Activated T-helper 1 cell treated with Interleukin-2 at 50 U/mL for 16 hours (primary cell): ENCODE measurements at places on chromosomes 5 and 9.

- no peak for DNase-seq
Observed at GRCh38 chr9:91920630-91921350, 29.2 kb downstream of the ROR2 start.

DNA sequence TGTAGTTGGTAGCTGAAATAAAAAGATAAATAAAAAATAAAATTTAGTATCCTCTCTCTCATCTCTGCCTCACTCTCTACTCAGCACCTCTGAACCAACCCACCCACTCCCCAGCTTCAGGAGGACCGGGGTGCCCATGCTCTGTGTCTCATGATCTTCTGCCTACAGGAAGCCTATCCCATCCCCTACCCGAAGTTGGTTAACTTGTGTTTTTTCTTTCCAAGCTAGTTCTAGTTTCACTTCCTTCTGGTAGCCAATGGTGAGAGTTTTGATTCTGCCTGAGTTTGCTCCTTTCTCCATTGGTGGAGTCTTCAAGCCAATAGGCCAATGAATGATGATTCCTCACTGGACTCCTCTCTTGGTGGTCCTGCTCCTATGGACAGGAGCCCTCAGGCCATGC, 32.1 kb downstream of the SNX24 start:
- no peak for DNase-seq

DNA sequence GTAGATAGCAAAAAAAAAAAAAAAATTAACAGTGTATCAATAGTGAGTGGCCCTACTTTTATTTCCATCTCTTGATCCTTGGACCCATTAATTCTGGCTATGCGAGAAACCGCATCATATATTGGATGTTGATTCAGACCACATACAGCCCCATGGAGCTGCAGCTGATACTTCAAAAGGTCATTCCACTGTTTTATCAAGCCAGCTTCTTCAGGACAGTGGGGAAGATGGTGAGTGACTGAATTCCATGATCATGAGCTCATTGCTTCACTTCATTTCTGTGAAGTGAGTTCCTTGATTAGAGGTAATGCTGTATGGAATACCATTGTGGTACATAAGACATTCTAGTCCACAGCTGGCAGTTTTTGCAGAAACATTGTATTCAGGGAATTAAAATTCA, 222.9 kb upstream of the MEF2C start:
- no peak for DNase-seq

GRCh38 chr9:37025071-37025822, 8.8 kb downstream of the PAX5 start:
- DNase-seq: no peak

DNA sequence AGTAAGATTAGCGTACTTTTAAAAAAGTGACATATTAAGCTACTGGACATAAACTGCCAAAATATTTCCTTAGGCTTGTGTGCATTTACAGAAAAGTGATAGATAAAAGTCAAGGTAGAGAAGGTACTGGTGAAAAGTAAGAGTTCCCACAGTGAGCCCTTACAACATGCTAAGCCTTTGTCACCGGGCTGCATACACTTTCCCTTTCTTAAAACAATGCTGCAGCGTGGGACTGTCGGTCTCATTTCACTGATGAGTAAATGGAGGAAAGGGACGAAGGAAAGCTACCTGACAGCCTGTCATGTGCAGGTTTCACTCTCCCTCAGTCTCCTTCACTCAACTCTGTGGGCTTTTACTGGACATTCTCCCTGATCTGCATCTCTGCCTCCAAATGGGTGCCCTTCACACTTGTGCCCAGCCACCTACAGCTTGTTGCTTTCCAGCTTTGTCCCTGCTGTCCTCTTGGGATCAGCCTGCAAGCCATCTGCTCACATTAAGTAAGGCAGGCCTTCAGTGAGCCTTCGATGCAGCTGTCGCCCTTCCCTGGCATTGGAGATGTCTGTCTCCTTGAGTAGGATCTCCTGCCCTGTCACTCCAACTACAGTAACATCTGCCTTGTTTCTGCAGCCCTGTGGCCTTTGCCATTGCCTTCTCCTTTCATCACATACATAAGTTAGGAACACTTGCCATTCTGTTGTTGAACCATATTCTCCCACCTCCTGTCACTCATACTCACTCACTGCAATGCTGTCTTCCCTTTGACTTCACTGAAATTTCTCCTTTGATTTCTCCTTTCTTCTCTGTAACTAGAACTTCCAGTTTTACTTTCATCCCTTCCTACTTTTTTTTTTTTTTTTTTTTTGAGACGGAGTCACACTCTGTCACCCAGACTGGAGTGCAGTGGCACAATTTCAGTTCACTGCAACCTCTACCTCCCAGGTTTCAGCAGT, 9.3 kb upstream of the ROPN1L start:
- DNase-seq: no peak

- no peak for DNase-seq
Observed at GRCh38 chr9:76598981-76599380, 140.0 kb downstream of the GCNT1 start.

- no peak for DNase-seq
Observed at GRCh38 chr9:130050462-130050861, 3.2 kb upstream of the GPR107 start.

DNA sequence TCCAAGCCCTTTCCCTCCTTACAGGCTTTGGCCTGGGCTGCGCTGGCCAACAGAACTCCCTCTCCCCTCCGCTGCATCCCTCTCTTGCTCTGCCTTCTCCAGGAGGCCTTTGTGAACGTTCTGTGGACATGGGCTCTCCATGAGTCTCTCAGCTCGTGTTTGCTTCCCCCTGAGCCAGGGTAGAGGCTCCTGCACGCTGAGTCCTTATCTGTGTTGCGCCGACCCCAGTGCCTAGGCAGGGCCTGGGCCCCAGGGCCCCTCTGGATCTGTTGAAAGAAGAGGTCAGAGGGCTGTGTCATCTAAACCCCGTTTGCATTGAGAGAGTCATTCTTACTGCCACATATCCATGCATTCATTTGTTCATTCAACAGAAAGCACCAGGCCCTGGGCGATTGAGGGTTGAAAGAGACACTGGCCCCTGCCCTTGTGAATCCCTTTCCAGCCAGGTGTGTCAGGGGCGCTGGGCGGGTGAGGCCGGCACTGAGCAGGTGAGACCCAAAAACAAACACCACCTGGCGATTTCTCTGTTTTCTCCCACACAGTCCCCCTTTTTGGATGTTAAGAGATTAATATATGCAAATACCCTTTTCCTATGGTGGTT, 111.2 kb upstream of the IER5L start:
- DNase-seq: no peak

DNA sequence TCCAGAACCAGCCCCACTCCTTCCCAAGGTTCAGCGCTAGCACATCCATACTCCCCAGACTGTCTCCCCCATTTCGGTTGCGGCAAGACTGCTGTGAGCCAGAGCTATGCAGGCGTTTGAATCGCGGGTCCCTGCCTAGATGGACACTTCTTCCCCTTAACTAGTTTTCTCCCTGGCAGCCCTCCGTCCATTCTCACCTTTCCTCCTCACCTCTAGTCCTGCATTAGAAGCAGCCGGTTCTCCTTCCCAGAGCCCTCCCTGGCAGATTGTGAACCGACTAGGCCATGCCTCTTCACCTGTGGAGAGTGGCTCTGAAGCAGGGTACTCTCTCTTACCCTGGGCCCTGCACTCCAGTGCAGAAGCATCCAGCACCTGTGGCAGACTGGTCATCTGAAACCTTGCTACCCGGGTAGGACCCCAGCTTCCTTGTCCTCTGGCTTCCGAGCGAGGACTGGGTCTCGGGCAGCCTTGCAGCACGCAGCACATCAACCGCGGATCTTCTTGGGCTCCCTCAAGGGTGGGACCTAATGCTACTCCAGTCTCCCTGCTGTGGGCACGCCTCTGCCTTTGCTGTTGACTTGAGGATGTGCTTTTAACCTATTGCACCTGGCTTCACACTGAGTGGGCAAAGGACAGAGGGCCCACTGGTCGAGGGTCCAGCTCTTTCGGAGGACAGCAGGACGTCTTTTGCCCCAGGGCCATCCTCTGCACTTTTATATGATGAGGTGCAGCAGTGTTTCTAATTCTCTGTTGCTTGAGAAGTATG, 183.6 kb downstream of the AOPEP start:
- DNase-seq: no peak

- no peak for DNase-seq
Observed at GRCh38 chr5:173839117-173839713, 48.9 kb upstream of the CPEB4 start.

DNA sequence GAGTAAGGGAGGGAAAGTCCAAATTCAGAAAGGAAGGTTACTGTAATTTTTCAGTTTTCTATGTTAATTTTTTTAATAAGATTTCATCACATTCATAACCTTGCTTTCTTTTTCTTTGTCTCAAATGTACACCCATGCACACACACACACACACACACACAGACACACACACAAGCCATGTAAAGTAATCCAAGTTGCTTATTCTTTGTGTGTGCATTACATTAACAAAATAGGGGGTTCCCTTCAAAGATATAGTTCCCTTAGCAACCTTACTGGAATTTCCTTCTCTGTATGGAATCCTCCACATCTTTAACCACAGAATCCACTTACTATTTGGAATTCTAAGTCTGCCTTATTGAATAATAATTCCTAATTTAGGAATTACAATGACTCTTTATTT, 32.7 kb downstream of the ZNF366 start:
- no peak for DNase-seq

- DNase-seq: no peak
Observed at GRCh38 chr9:4116723-4117460, 183.0 kb downstream of the GLIS3 start.

DNA sequence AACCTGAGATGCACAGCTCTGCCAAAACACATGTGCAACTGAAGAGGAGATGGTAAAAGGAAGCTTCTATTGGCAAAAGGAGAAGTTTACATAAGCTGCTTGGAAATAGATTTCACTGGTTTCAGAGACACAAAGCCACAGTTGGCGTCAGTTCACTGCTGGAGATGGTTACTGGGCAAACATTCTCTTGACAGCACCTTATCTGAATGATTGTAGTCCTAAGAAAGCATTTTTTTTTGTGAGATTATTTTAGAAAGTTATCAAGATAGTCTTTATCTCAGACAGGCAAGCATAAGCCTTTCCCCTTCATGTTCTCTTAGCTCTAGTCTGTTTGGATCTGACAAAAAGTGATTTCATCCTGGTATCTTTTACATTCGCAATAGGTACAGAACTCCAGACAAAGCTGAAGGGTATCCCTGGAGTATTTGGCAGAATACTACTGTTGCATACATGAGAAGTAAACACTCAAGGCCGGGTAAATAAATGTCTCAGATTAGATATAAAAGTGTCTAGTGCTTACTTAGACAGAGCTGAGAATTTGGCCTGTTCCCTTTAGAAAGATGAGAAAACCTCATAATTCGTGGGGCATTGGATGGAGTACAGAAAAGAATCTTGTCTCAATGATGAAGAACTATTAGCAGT, 1668.0 kb upstream of the NUDT12 start:
- no peak for DNase-seq

GRCh38 chr5:122221857-122222256, 90.2 kb upstream of the SNCAIP start:
- DNase-seq: no peak

GRCh38 chr9:86354818-86355309, 654 bp upstream of the TUT7 start:
- no peak for DNase-seq

DNA sequence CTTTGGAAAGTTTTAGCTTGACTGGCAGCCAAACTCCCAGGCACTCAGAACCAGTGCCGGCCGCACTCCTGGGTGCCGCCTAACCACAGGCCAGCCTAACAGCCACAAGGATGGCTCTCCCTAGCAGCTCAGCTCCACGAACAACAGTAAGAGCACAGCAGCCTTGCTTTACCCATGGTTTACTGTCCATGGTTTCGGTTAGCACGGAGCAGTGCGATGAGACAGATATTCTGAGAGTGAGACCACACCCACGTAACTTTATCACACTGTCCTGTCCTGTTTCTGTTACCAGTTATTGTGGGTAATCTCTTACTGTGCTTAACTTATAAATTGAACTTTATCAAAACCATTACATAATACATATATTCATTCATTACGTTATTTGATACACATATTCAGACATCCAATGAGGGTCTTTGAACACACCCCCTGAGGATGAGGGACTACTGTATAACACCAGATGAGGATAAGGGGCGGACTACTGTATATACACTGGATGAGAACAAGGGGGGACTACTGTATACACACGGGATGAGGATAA, 12.4 kb downstream of the CLPTM1L start:
- no peak for DNase-seq

DNA sequence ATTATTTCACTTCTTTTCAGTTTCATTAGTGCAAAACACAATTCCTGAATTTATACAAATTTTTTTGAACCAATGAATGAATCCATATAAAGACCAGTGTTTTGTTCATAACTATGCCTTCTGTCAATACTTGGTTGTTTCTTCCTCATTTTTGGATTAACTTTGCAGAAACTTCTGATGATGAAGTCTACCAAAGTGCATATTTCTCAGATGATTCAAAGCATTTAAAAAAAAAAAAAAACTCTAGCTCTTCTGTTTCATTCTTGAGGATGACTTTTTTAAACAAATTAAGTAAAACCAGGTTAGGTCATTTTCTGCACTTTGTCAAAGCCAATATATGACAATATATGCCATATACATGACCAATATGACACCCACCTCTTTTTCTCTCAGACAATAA, 92.6 kb downstream of the CHSY3 start:
- DNase-seq: no peak

DNA sequence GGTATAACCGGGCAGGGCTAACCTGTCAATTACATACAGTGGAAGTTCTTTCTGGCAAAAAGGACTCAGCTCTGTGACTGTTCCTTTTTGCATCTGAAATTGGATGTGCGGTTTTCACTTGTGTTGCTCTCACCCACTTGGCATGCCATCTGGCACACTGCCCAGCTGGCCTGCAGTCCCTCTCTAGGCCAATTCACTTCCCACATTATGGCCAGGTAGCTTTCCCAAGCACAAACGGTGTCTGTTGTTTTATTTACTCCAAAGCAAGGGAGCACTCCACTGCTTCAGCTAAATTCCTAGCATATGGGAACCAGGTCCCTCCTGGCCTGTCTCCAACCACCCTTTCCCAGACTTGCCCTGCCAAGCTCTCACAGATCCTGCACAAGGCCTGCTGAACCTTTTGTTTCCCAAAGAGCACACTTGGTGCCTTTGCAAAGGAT, 132.5 kb downstream of the SEMA6A start:
- no peak for DNase-seq

DNA sequence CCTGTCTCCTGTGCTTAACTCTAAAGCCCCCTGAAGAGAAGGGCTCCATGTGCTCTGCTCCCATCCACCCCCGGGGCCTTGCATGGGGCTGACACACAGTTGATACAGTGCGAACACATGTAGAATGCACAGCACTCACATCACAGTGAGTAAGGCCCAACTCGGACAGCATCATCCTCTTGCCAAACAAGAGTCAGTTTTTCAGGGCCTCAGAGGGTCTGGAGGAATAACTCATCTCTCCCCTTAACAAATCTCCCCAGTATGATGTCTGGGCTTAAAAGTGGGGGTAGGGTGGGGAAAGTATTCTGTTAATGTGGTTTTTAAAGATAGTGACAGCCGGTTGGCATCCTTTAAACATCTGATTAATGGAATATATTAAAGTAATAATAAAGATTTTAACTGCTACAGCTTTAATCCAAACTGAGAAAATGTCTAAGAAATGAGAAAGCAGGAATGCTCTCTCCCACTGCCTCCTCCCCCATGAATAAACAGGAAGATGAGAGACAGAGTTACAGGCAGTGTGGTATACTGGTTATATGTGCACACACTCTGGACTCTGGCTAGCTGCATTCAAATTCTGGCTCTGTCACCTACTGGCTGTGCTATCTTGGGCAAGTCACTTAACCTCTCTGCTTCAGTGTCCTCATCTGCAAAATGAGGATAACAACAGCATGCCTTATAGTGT, 22.5 kb downstream of the APBA1 start:
- no peak for DNase-seq

- DNase-seq: no peak
Observed at GRCh38 chr9:32590898-32591297, 17.9 kb upstream of the NDUFB6 start.
